NCI-H1105 (cell line): ENCODE measurements at places on chromosomes 5 and 9.

DNA sequence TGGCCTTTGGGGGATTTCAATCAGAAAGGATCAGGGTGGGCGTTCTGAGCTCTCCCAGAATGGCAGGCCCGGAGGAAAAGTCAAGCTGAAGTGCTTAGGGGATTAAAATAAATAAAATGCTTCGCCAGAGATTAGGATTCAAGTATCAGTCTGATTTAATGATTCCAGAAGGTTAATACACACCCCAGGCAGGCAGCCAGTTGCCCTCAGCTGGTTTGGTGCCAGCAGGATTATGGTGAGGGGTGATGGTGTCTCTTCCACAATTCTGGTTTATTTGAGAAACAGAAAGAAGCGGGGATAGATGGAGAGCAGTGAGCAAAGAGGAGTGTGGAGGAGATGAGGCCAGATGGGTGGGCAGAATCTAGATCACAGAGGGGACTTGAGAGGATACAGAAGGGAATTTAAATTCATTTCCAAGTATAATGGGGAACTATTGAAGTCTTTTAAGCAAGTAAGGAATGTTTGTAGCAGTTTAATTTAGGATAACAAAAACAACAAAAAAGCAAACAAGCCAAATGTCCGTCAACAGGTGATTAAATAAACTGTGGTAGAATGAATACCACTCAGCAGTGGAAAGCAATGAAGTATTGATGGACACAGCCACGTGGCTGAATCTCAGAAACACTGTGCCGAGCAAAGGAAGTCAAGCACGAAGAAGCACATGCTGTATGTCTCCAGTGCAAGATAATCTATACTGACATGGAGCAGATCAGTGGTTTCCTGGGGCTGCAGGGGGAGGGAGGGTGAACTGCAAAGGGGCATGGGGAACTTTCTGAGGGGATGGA, 297.7 kb downstream of the MSX2 start:
- no peak for DNase-seq

- DNase-seq = no peak
Measured at GRCh38 chr9:98222885-98223691, 30.7 kb upstream of the CORO2A start.

- no peak for DNase-seq
Measured at GRCh38 chr9:98993570-98993945, 49.9 kb downstream of the COL15A1 start.

DNA sequence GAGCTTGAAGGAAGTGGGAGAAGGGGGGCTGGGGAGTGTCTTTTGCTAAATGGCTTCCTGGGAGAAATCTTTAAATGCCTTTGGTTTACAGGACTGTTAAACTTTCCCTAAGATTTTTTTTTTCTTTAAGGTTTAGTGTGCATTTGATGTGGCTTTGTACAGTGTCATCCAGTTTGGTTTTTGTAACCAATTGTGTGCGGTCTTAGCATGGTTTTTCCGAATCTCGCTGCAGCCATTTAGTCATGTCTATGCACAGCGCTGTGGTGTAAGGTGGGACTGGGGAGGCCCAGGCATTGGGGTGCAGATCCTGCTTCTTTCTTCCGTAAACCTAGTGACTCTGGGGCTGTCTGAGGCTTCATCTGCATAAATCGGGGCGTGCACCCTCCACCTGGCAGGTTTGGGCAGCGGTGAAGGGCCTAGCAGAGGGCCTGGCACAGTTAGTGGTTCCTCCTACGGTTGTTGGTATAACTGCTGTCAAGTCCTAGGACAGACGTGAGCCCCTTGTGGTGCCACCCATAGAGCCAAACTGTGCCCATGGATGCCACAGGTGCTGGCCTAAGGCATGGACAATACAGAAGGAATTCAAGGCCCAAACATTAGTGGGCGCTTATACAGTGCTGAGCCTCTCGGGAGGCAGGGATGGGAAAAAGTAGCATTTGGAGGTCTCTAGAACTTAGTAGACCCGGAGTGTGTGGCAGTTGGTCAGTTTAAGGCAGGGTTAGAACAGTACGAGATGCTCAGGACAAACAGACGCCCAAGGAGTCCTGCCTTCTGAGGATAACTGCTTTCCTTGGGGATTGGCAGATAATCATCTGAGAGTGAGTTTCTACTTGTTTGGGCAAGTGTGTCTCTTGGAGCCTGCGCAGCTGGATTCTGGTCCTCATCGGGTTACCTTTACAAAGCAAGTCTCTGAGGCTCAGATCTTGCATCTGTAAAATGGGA, 1.5 kb downstream of the PRRC2B start:
- DNase-seq = no peak

DNA sequence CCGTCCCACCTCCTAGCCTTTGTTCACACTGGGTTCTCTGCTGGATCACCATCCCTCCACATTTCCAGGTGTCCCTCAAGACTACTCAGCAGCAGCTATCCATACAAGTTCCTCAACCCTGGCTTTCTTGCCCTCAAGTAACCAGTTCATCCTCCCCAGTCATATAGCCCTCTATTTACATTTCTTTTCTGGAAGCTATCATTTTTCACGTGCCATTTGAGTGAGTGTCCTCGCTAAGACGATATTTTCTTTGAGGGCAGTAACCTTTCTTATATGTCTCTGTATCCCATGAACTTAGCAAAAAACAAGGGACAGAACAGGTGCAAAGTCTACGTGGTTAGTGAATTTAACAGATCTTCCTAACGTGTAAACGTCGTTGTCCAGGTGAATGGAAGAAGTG, 29.6 kb upstream of the KCNMB1 start:
- DNase-seq = no peak

DNA sequence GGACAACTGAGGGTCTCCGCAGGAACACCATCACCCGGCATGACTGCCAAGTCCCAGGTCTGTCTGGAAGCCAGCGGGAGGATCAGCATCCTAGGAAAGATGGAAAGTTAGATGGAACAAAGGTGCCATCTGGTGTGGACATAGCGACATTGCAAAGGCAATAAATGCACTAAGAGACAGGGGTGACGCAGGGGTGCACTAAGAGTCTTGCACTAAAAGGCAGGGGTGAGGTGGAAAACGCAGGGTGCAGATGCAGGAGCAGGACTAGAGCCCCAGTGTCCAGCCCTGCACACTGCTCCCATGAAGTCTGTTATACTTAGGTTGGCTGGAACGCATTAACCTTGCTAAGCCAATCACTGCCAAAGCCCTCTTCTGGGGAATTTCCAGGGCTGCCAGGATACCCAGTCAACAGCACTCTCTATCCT, 15.5 kb downstream of the ATOX1 start:
- no peak for DNase-seq

DNA sequence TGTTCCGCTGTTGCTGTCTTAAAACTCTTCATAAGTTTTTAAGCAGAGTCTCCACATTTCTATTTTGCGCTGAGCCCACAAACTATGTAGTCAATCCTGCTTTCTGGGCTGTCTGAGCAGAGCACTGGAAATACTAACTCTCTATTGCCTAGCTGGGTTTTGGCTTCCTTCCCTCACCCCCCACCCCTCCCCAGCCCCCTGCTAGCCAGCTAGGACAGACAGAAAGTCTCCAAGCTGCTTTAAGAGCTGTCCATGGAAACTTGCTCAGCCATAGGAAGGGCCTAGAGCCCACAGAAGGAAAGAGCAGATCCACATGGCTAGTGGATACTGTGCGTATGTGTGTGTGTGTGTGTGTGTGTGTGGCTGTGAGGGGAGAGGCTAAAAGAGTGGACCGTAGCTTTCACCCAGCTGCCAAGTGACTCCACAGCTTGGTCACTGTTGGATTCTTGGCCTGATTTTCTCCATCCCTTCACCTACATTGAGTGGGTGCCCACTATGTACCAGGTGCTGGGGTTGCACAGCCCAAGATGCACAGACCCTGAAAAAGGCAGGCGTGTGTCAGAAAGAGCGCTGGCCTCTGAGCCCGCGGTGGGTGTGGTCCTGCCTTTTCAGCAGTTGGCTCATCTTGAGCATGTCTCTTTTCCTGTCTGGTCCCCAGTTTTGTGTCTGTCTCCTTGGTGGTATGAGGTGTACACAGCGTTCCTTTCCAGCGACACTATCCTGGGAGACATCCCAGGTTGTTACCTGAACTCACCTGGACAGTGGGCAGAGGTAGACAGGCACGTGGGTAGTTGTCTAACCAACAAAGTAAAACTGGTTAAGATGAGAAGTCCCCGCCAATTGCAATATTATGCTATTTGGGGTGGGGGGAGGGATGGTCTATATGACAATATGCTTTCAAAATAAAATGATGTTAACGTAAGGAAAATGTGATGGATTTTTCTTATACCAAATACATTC, 5.4 kb upstream of the NKX2-5 start:
- DNase-seq = no peak

- no peak for DNase-seq
Measured at GRCh38 chr5:95280401-95281095, 4.3 kb downstream of the MCTP1 start.

DNA sequence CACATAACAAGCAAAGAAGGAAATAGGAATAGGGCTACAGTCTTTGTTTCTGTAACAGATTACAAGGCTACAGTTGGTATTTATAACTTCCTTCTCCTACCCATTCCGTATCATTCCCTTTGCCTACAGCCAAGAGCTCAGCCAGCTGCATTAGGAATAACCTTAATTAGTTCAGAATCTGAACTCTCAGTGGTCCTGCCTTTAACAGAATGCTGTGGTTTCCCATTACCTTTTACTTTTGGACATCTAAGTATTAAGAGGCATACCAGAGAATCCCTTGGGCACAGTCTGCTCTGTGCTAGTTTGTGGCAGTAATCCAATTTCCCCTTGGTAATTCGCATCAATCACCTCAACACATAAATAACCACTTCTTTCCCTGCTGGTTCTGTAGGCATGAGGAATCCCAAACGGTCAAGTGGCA, 44.2 kb downstream of the PKD2L2 start:
- DNase-seq = no peak

- no peak for DNase-seq
Measured at GRCh38 chr5:23730023-23730422, 222.6 kb downstream of the PRDM9 start.

DNA sequence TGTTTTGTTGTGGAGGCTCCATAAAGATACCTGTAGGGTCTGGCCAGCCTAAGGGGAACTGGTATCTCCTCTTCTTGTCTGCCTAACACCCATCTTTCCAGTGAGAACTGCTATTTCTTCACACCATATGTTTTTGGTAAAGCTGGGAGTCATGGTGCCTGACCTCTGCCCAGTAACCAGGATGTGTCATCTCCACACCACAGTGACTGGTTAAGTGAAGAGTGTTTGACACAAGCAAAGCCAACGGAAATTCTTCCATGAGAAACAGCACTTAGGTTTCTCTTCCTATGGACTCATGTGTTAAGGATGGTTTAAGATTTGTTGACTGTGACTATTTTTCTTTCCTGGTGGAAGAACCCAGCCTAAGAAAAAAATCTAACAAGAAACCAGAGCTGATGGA, 111.5 kb downstream of the HTR4 start:
- no peak for DNase-seq

DNA sequence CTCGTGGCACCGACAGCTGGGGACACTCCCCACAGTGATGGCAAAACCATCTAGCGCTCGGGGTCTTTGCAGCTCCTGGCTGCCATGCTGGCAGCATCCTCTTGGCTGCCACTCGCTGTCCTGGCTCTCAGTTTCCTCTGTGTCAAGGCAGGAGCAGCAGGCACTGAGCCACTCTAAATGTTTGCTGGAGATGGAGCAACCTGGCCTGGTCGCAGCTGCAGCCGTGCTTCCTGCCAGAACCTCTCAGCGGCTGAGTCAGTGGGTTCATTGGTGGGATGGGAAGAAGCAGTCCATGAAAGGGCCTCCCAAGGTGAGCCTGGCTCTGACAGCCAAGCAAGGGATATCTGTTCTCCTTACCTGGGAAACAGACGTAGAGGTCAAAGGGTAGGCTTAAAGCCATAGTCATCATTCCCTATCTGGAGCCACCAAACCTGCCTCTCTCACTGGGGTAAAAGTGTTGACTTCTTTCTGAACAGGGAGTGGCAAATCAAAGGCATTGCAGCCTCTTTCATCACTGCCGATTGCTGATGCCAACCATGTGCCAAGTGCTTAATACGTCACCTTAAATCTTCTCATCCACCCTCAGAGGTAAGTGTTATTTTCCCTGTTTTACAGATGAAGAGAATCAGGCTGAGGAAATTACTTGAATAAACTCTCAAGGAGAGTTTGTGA, 304.8 kb upstream of the ZNF462 start:
- DNase-seq = no peak

DNA sequence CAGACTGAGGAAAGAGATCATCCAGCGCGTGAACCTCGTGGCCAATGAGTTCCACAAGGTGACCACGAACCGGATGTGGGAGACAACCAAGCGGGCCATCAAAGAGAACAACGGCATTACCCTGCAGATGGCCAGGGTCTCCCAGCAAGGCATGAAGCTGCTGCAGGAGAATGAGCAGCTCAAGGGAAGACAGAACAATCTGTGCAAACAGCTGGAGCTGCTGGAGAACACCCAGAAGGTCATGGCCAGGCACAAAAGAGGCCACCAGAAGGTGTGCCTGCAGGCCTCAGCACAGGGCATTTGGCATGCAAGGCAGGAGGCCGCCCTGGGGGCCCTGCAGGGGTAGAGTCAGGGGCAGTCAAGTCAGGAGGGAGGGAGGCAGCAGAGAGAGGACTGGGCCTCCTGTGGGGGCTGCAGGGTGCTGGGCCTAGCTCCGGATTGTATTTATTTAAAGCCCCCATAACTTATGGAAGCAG, 4.2 kb downstream of the PTRH1 start:
- DNase-seq = no peak

DNA sequence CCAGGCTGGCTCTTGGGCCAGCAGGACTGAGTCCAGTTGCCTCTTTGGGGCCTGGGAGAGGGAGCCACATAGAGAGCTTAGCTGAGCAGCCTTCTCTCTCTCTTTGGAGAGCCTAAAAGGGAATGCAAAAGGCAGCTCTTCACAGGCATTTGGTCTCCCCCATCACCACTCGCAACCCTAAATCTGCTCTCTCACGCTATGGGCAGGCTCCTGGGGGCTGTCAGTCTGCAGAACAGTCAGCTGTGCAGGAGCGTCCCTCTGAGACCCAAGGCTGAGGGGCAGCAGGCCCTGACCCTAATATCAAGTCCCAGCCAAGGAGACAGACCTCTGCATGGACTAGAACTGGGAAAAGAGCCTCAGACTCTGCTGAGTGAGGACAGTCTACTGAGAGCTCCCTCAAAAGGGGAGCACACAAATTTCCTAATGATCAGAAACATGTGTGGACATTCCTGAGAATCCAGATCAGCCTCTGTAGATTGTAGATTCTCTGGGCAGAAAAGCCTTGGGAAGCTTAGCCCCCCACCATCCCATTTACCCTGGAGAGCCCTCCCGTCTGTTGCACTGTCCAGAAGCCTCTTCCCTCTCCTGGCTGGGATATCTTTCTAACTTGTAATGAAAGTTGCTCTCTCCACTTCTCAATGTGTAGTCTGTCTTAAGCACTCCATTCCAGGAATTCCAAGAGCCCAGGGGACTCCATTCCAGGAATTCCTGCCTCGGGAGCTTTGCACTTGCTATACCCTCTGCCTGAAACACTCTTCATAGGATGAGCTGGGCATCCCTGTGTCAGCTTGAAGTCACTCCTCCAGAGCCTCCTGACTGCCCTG, 79.4 kb downstream of the FAM114A2 start:
- no peak for DNase-seq

GRCh38 chr9:26650325-26650724, 242.3 kb downstream of the CAAP1 start:
- DNase-seq = no peak

- DNase-seq = no peak
Measured at GRCh38 chr9:119278171-119278570, 91.1 kb downstream of the BRINP1 start.

GRCh38 chr5:72951671-72952468, 4.0 kb upstream of the FCHO2 start:
- DNase-seq = no peak
